ENCODE measurements at places on chromosomes 12 and 14.
A peak's percentile ranks its signal among the peaks of the same experiment; 100 is the strongest.

DNA sequence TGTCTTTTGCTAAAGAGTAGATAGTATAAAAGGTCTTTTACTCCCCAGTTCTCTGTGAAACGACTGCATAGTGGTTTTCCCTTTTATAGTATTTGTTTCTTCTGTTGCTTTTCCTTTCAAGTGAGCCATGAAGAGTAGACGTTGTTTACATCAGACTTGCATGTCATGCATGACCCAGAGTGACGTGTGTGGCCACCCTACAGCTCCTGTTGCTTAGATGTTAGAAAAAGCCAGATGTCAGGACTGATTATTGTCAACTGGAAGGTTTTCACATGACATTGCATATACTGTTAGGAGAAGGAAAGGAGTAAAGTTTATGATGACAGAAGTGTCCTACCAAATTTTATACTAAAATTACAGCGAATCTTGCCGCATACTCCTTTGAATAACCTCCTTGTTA is 1.3 kb upstream of the RD3L start:
- H3K36me3 ChIP-seq: no peaks in the 10 kb centered on the region
- no peaks in the 10 kb centered on the region for H3K27me3 ChIP-seq
- no peak overlapping the region for H3K27ac ChIP-seq
- H3K4me1 ChIP-seq: no peaks in the 10 kb centered on the region
- no peak for DNase-seq

- H3K4me1 ChIP-seq: peaks cover 2% of the 10 kb centered on the region
- H3K36me3 ChIP-seq: peaks cover 23% of the 10 kb centered on the region
- H3K27ac ChIP-seq: no peak overlapping the region
- no peaks in the 10 kb centered on the region for H3K27me3 ChIP-seq
- DNase-seq: no peak
These were observed 61.6 kb downstream of the SH2B3 start for GRCh38 chr12:111467092-111467856.

DNA sequence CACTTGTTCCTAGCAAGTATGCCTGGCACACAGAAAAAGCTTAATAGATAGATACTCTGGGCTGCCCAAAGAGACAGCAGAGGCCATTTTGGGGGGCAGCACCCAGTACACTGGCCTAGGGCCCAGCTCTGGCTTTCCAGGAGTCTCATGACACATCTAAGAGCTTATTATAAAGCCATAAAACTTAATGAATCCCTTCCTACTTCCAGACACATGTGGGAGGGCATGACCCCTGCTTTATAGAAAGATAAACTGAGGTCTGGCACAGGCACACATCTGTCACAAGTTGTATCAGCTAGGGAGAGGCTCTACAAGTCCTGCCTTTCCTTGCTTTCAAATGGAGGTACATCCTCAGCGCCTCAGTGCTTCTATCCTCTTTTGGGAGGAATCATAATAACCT is 27.1 kb downstream of the FMNL3 start:
- no peaks in the 10 kb centered on the region for H3K36me3 ChIP-seq
- DNase-seq: no peak
- no peak overlapping the region for H3K4me3 ChIP-seq

- no peak overlapping the region for H3K27ac ChIP-seq
- H3K36me3 ChIP-seq: no peaks in the 10 kb centered on the region
- DNase-seq: no peak
- no peaks in the 10 kb centered on the region for H3K27me3 ChIP-seq
These were observed 365.5 kb upstream of the GARIN6 start for GRCh38 chr12:99282086-99282485.

GRCh38 chr12:95258151-95258550 is 40.5 kb downstream of the VEZT start:
- H3K4me1 ChIP-seq: no peaks in the 10 kb centered on the region
- no peak overlapping the region for H3K4me3 ChIP-seq
- H3K27ac ChIP-seq: no peak overlapping the region
- no peaks in the 10 kb centered on the region for H3K27me3 ChIP-seq
- DNase-seq: no peak

- no peak for DNase-seq
- H3K36me3 ChIP-seq: no peaks in the 10 kb centered on the region
- no peak overlapping the region for H3K4me3 ChIP-seq
- H3K27me3 ChIP-seq: no peaks in the 10 kb centered on the region
These were observed 20.2 kb upstream of the KRT8 start for GRCh38 chr12:52924764-52925716.

GRCh38 chr14:93957751-93958566 is 18.4 kb downstream of the ASB2 start:
- H3K27me3 ChIP-seq: no peaks in the 10 kb centered on the region
- H3K4me1 ChIP-seq: peaks cover 17% of the 10 kb centered on the region
- H3K4me3 ChIP-seq: no peak overlapping the region
- H3K27ac ChIP-seq: no peak overlapping the region
- DNase-seq: no peak
- H3K36me3 ChIP-seq: no peaks in the 10 kb centered on the region

DNA sequence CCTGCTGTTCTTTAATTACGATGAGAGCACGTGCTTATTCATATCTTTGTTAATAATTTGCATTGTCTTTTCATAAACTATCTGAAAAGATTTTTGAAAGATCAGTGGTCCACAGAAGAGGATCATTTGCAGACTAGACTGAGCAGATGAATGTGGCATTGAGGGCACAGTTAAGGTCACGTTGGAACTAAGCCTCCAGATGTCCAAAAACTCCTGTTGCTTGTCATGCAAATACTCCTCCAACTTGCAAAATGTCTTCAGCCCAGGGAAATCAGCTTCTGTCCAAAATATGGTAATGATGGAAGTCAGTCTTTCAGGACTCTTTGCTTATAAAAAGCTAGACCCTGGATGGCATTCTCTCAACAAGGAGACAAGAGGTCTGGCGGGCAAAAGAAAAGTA is 201.6 kb upstream of the TMEM260 start:
- no peak overlapping the region for H3K4me3 ChIP-seq
- DNase-seq: no peak
- H3K27ac ChIP-seq: peak overlapping the region; percentile 70
- no peaks in the 10 kb centered on the region for H3K27me3 ChIP-seq

DNA sequence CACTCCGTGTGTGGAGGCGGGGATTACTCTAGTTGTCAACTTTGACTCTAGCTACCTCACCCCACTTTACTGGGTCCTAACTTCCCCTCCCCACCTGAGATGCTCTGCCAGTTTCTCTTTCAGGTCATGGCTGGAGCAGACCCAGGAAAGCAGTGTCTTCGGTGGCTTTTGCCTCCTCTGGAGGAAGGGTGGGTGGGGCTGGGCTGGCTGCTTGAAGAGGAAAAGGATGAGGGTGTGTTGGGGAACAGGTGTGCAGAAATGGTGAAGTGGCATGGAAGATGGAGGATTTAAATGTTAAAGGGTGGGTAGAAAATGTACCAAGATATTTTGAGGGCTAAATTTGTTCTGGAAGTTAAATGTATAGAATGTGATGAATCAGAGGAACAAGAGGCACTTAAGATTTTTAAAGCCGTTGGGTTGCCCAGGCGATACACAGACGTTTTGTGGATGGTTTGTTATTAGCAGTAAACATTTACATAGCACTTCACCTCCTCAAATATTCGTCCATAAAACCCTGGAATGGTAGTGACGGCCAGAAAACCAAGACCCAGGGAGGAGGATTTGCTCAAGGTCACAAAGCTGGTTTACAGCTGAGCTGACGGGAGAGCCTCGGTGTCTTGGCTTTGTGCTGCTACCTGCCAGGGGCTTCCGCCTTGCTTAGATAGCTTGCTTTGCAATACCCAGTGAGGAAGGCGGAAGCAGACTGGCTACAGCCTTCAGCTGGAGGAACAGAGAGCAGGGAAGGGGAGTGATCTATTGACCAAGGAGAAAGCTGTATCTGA is 72.2 kb upstream of the PRMT8 start:
- no peaks in the 10 kb centered on the region for H3K36me3 ChIP-seq
- no peaks in the 10 kb centered on the region for H3K27me3 ChIP-seq
- H3K4me3 ChIP-seq: no peak overlapping the region
- no peak overlapping the region for H3K27ac ChIP-seq
- H3K4me1 ChIP-seq: no peaks in the 10 kb centered on the region
- DNase-seq: no peak

DNA sequence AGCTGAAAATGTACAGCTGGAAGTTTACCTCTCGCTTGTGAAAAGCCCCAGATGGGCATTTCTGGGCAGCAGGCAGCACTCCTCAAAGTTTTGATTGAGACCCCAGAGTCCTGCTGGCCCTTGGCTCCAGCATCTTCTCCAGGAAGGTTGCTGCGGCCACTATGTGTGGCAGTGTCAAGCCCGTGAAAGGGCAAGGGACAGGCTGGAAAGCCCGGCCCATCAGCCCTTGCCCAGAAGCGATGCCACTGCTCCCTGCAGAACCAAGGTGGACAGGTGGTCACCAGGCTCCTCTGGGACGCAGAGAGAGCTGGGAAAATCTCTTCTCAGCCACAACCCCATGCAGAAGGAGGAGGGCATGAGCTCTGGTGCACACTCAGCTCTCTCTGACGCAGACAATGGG is 73.5 kb upstream of the BCL11B start:
- H3K4me3 ChIP-seq: no peak overlapping the region
- H3K4me1 ChIP-seq: no peaks in the 10 kb centered on the region
- no peaks in the 10 kb centered on the region for H3K27me3 ChIP-seq
- no peak for DNase-seq
- no peak overlapping the region for H3K27ac ChIP-seq

DNA sequence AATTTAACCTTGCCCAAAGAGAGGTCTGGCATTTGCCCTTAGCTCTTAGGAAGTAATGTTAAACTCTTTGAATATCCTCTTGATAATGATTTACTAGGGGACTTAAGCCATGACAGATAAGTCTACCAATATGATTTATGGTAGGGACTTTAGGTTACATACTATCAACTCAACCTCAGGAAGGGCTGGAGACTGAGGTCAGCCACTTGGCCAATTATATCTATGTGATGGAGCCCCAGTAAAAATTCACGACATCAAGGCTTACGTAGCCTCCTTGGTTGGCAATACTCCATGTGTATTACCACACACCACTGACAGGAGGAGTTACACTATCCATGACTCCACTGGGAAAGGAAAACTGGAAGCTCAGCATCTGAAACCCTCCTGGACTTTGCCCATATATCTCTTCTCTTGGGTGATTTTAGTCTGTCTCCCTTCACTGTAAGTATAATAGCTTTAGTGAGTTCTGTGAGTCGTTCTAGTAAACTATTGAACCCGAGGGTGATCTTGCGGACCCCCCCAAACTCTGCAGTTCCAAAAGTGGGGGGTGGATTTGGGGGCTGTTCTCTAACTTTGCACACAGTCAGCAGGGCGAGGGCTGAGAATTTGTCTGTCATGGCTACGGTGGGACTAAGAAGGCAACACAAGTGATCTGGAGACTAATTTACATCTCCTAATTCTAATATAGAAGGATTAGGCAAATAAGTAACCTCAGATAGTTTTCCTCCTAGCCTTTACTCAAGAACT is 62.3 kb downstream of the R3HDM2 start:
- DNase-seq: no peak
- H3K27ac ChIP-seq: no peak overlapping the region
- H3K4me1 ChIP-seq: peaks cover 9% of the 10 kb centered on the region
- no peak overlapping the region for H3K4me3 ChIP-seq

- H3K4me3 ChIP-seq: no peak overlapping the region
- H3K36me3 ChIP-seq: no peaks in the 10 kb centered on the region
- peak overlapping the region; percentile 89 for H3K27ac ChIP-seq
- no peaks in the 10 kb centered on the region for H3K27me3 ChIP-seq
- peak; percentile 94 for DNase-seq
These were observed 52.1 kb downstream of the DAD1 start for GRCh38 chr14:22536853-22537338.

GRCh38 chr12:109591041-109591440 is 17.4 kb downstream of the MVK start:
- no peaks in the 10 kb centered on the region for H3K27me3 ChIP-seq
- H3K4me1 ChIP-seq: no peaks in the 10 kb centered on the region

GRCh38 chr12:54932038-54932437 is 52.5 kb downstream of the TESPA1 start:
- DNase-seq: no peak
- no peaks in the 10 kb centered on the region for H3K36me3 ChIP-seq
- H3K4me1 ChIP-seq: peaks cover 9% of the 10 kb centered on the region
- no peak overlapping the region for H3K4me3 ChIP-seq
- no peak overlapping the region for H3K27ac ChIP-seq
- H3K27me3 ChIP-seq: no peaks in the 10 kb centered on the region

DNA sequence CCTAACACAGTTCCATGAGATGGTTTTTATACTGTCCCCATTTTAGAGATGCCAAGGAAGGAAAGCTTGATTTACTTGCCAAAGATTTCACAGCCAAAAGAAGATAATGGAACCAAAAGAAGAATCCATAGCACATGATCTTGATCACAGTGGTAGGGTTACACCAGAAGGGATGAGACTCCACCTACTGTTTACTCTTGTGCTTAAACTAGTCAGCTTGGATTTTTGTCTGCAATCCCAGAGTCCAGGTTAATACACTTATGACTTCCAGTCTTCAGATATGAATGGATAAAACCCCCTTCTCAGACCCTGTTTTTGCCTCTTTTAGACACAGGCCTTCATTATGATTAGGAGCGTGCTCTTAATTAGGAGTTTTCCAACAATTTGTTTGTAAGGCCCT is 454.2 kb downstream of the AEBP2 start:
- no peaks in the 10 kb centered on the region for H3K36me3 ChIP-seq
- H3K4me1 ChIP-seq: no peaks in the 10 kb centered on the region
- DNase-seq: no peak
- no peak overlapping the region for H3K27ac ChIP-seq
- H3K4me3 ChIP-seq: no peak overlapping the region

- no peaks in the 10 kb centered on the region for H3K36me3 ChIP-seq
- H3K4me3 ChIP-seq: no peak overlapping the region
- no peak overlapping the region for H3K27ac ChIP-seq
- H3K4me1 ChIP-seq: no peaks in the 10 kb centered on the region
- no peaks in the 10 kb centered on the region for H3K27me3 ChIP-seq
- DNase-seq: no peak
These were observed 16.1 kb downstream of the FSCB start for GRCh38 chr14:44490966-44491365.
